ENCODE measurements at places on chromosomes 12 and 14.

- no peak for DNase-seq
These were observed 5.8 kb upstream of the NRXN3 start for GRCh38 chr14:78164226-78164853.

DNA sequence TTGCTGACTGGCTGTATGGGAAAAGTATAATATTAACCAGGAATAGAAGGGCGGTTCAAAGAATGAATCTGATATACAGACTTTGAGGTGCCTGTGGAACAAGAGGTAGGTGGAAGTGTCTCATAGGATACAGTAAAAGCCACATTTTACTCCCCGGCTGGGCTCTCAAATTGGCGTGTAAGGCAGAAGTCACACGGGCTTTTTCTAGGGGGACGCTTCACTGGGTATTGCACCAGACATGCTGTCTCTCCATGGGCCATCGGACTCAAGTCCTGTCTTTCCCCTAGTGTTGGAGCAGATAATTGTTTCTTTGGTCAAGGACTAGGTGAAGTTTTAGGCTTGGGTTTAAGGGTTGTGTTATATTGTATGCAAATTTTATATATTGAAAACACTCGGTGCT is 9.1 kb downstream of the TMCC3 start:
- no peak for DNase-seq

GRCh38 chr14:105448706-105449111 is 25.9 kb upstream of the CRIP2 start:
- no peak for DNase-seq

- no peak for DNase-seq
These were observed 10.3 kb upstream of the ITPR2 start for GRCh38 chr12:26843311-26843710.

DNA sequence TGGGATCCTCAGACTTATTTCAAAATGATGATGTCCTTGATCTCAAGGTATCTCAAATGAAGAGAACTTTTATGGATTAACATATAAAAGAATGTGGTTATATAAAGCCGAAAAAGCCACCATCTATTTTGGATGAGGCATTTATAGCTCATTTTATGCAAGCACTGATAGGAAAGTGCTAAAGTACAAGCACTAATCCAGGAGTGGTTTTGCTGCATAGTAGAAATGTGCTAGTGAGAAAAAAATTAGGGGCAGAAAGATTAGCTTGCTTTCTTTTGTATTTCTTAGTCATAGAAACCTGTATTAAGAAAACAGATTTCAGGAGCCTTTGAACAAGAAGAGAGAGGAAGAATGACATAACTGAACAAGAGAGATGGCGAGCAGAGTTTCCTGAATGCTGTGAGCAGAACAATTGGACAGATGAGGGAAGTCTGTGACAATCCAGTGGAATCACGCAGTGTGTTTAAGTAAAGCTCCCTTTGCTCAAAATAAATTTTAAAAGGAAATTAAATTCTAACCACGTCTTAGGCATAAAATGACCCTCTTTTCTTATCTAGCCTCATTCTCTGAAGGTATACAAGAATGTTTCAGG is 238.2 kb upstream of the NOVA1 start:
- DNase-seq, result peak; percentile 53

DNA sequence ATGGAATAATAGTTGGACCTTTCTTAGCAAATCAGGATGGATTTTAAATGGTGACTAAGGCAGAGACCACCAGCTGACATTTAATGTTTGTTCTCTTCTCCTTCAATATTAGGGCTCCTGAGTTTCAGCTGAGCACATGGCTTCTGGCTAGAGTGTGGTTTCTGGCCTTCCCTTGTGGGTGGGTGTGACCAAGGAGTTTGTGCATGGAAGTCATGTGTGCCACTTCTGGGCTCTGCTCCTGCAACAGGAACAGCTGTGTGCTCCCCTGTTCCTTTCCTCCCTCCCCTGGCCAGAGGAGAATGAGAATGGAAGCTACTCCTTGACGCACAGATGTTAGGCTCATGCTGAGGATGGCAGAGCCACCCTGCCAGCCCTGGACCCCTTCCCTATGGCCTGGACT is 44.2 kb downstream of the CCDC175 start:
- DNase-seq, result no peak

DNA sequence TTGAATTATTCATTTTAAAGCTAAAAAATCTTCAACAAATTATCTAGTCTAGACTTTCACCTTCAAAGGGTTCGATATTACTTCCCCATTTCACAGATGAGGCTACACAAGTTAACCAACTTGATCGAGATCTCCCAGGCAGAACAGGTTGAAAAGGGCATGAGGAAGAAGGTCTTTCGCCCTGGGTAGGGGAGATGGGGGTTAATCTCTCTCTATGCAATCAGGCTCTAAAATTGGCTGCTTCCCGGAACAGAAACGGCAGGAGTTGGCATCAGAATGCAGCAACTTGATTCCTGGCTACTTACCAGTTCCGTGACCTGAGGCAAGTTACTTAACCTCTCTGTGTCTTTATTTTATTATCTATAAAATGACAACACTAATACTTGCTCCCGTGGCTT is 2.4 kb upstream of the CISTR start:
- DNase-seq, result no peak

DNA sequence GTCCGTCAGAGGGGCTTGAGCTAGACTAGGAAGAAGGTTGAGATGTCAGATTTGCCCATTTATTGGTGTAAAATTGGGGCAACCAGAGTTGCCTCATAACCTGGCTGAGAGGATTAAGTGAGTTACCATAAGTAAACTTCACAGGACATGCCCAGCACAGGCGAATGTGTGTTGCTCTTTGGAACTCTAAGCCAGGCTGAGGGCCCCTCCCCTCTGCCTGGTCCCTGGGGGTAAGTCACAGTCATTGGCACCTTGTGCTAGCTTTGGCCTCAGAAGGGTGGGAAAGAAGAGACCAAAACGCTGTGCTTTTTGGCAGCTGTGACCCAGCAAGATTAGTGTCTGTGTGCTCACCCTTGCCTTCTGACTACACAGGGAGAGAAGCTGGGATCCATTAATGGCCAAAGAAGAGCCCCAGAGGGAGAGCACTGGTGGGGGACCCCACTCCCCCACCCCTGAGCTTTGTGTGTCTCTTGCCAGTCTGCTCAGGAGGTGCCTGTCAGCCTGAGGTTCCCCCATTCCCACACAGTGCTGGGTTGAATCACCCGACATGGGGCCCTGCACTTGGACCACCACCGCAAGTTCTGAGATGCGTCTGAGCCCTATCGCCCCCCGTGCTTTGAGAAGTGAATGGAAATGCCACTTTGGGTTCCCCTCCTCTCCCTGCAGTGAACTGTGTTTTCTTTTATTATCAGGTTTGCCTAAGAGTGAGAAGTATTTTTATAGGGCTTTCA is 74.1 kb downstream of the CACNA1C start:
- DNase-seq, result no peak

DNA sequence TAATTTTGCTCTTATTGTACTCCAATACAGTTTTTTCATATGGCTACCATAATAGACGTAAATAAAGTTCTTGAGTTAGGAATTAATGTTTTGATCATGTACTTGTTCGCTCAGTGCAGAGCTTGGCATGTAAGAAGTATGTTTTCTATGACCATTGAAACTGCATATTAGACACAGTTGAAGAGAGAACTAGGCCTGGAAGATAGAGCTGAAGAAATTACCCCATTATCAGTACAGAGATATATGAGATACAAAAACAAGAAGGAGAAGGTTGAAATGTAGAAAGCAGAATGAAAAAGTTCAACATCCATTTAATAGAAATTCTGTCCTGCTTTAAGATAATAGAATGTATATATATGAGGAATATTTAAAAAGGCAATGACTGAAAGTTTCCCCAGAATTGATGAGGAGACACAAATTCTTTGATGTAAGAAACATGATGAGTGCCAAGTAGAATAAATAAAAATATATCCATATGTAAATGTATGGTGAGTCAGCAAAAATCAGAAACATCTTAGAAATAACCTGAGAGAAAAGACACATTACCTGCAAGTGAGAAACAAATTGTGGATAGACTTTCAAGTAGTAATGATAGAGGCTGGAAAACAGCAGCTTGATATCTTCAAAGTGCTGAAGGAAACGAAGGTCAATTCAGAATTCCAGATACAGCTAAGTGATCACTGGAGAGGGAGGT is 49.1 kb upstream of the ANO4 start:
- no peak for DNase-seq

- DNase-seq, result no peak
These were observed 16.9 kb downstream of the ATXN2 start for GRCh38 chr12:111582133-111582747.

DNA sequence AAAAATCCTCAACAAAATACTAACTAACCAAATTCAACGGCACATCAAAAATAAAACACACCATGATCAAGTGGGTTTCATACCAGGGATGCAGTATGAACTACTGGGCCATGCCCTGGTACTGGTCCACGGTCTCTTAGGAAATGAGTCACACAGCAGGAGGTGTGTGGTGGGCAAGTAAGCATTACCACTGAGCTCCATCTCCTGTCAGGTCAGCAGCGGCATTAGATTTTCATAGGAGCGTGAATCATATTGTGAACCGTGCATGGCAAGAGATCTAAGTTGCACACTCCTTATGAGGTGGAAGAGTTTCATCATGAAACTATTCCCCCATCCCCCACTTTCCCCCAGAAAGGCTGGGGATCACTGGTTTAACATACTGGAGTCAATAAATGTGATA is 6.7 kb upstream of the LGR5 start:
- DNase-seq, result no peak

GRCh38 chr12:107310621-107311020 is 217.3 kb upstream of the CRY1 start:
- DNase-seq, result no peak

DNA sequence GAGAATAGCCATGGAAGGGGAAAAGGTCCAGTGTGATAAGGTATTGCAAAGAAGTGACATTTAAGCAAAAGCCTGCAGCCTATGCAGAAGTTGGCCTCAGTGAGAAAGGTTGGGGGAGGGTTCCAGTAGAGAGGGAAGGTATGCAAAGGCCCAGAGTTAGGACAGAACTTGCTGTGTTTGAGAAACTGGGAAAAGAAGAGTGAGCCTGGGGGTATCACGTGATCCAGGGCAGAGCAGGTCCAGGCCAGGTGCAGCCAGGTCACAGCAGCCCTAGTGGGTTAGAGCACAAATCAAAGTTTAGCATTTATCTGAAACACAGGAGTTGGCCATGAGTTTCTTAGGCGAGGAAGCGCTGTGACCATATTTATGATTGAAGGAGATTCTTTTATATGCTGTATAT is 1.6 kb downstream of the SERPINA5 start:
- DNase-seq, result no peak

- DNase-seq, result no peak
These were observed 9.8 kb downstream of the ITGA5 start for GRCh38 chr12:54409267-54409666.

- no peak for DNase-seq
These were observed 18.3 kb upstream of the TBC1D30 start for GRCh38 chr12:64806173-64806572.

- no peak for DNase-seq
These were observed 233.2 kb downstream of the DACT1 start for GRCh38 chr14:58870961-58871360.

GRCh38 chr14:32201816-32202490 is at the start of gene RNU6-7:
TSS of gene RNU6-7 (plus strand) at chr14:32202045.
- DNase-seq, result peak; percentile 80

DNA sequence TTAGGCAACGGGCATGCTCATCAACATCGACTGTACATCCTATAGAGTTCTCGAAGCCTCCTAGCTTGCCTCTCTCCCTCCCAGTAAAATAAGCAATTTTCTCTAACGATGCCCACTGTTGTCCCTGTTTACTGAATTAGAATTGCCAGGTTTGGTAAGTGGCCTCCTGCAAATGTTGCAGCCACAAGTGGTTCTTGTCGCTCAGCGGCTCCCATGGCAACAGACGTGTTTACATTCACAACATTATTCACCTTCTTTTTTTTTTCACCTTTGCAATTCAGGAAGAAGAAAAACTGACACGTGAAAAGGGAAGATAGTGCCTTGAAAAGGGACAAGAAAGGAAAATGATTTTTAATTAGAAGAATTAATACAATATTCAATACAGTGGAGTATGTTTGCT is 100.9 kb upstream of the PKP2 start:
- no peak for DNase-seq

DNA sequence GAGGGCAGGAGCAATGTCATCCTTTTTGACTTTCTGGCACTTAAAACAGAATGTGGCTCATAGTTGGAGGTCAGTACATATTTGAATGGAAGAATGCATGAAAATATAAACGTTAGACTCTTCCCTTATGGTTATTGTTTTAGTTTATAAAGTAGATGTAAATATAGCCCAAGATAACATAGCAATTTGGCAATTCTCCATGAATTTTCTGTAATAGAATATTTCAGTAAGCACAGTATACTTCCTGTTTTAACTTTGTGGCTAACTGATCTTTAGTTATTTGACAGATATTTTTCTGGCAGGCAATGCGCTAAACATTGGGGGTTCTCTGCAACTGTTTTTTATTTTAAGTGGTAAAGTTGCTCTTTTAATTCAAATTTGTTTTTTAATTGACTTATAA is 763.0 kb downstream of the NRXN3 start:
- DNase-seq, result no peak

GRCh38 chr14:31208546-31209424 is 1.2 kb upstream of the HECTD1 start:
- no peak for DNase-seq

GRCh38 chr14:59318908-59319307 is 130.4 kb downstream of the DAAM1 start:
- DNase-seq, result no peak

GRCh38 chr12:88300931-88301330 is 158.8 kb downstream of the TMTC3 start:
- no peak for DNase-seq

DNA sequence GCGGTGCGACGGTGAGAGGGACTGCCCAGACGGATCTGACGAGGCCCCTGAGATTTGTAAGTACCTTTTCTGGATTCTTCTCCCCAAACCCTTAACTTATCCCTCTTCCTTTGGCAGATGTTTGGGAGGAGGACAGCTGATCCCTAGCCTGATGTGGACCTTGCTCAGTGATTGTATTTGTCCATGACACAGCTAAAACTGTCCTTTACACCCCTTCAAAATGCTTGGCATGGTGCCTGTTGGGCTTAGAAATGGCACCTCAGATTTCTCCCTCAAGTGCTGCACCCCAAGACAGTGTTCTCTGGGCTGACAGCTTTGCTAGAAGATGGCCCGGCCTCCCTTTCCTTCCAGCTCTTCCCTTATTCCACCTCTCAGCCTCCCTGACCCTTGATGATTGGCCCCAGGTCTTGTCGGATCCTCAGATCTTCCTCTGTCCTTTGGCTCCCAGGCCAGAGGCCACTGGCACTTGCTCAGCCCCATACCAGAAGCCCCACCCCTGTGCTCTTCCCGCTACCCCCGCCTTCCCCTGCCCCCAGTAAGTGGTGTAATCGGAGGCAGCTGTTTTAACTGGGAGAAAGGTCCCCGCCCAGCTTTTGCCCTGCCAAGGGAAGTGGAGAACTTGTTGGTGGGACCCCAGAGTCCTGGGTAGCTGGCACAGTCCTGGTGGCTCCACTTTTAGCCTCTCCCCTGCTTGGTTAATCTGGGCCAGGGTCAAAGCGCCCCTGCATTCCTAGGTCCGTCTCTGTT is 8.7 kb downstream of the LRP1-AS start:
- peak; percentile 87 for DNase-seq

GRCh38 chr12:85424581-85425348 is 144.7 kb downstream of the ALX1 start:
- peak; percentile 27 for DNase-seq

- DNase-seq, result no peak
These were observed 31.5 kb upstream of the ACTN1 start for GRCh38 chr14:69010648-69011047.

GRCh38 chr12:67884596-67884995 is 104.7 kb upstream of the IFNG-AS1 start:
- no peak for DNase-seq

Measured in large intestine (tissue), 12 donors.